Small intestine (tissue), 16 donors: ENCODE measurements at places on chromosomes 5 and 9.

DNA sequence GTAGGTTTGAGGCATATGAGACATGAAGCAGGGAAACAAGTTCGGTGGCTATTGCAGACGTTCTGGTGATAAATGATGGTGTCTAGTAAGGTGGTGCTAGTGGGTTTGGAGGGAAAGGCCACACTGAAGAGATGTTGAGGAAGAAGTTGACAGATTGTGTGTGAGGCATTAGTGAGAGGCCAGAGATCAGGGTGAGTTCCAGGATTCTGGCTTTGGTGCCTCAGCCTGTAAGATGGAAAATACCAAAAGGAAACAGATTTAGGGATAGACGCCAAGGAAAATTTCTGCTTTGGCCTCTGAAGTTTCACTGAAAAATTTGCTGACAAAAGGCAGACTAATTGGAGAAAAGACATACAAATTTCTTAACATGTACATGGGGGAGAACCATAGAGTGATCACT lies 6.4 kb upstream of the PAIP1 start:
- no peak for DNase-seq

DNA sequence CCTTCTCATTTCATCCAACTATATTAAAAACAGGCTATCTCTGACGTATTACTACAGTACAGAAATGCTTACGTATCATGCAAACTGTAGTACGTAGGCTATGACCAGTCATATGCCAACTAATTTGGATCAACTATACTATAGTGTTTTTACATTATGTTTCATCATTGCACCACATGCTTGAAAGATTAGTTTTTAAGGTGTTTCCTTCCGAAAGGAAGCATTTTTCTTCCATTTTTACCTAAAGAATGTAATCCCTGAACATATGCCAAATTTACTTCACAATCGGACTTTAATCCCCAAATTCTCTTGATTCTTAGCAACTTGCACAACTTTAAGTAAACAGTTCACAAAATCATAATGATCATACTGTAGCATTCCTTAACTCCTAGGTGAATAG lies 153.9 kb downstream of the BNC2 start:
- DNase-seq = no peak

DNA sequence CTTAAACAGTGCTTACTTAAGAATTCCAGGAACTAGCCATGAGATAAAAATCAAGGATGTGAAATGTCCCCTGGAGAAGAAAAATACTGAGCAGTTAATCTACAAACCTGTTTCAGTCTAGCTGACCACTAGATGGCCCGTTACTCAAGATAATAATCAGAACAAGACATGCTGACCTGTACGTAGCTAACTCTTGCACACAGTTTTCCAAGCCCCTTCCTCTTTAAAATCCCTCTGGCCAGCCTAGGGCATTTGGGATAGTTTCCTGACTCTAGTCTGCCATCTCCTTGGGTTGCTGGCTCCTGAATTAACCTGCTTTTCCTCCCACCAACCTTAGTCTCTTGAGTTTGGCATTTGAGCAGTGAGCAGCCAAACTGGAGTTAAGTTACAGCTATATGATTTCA lies 59.2 kb upstream of the TRAF1 start:
- DNase-seq = peak; percentile 35

DNA sequence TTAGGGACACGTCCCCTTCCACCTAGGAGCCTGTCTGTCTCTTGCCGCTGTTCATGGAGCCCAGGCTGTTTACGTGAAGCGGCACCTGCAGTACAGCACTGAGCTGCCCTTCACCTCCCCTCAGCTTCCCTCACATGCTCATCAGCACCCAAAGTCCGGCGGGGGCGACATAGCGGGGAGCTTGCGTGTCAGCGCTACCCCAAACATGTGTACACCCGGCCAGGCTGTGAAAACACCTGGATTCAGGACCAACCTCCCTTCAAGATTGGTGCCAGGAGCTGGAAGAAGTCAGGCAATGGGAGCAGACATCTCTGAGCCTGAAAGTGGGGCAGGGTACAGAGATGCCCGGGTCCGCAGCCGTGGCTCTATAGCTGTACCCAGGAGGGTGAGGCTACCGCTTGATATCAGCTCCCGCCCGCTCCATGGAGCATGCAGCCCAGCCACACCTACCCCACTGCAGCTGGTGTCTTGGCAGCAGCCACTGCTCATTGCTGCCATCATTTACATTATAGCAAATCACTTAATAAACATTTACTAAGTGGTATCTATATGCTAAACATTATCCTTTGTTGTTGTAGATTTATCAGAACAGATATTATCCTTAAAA lies 712.1 kb downstream of the CDH9 start:
- DNase-seq = no peak

GRCh38 chr5:11520241-11520930 lies 383.9 kb downstream of the CTNND2 start:
- DNase-seq = no peak

GRCh38 chr9:122342323-122343050 lies 28.3 kb upstream of the PTGS1 start:
- DNase-seq = no peak
